ENCODE measurements at places on chromosomes 1 and 21. TPM values are rescaled to one million over a fixed set of nuclear protein-coding genes. Genes with fewer than 3 reads are reported as not detected.
A peak's percentile ranks its signal among the peaks of the same experiment; 100 is the strongest.

- no peak for DNase-seq
Measured at GRCh38 chr1:87478231-87478630, 149.6 kb downstream of the LMO4 start.

- DNase-seq = peak; percentile 83
Measured at GRCh38 chr21:46324390-46325072, 575 bp downstream of the PCNT start.

DNA sequence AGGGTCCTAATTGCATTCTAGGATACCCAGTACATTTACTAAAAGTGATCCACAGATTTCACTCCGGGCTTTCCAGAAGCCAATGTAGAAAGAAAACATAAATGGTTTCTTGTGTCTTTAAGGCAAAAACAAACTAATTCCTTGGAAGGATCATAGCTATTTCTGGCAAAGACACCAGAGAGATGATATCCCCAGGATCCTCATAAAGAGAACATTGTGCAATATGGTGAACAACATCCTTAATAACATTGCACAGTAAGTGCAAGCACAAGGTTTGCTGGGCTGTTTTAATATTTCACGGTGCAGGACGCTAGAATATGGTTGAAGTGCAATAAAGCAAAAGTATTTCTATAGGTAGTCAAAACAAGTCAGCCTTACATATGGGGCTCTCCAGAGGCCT, 83.0 kb downstream of the NTPCR start:
- no peak for DNase-seq

DNA sequence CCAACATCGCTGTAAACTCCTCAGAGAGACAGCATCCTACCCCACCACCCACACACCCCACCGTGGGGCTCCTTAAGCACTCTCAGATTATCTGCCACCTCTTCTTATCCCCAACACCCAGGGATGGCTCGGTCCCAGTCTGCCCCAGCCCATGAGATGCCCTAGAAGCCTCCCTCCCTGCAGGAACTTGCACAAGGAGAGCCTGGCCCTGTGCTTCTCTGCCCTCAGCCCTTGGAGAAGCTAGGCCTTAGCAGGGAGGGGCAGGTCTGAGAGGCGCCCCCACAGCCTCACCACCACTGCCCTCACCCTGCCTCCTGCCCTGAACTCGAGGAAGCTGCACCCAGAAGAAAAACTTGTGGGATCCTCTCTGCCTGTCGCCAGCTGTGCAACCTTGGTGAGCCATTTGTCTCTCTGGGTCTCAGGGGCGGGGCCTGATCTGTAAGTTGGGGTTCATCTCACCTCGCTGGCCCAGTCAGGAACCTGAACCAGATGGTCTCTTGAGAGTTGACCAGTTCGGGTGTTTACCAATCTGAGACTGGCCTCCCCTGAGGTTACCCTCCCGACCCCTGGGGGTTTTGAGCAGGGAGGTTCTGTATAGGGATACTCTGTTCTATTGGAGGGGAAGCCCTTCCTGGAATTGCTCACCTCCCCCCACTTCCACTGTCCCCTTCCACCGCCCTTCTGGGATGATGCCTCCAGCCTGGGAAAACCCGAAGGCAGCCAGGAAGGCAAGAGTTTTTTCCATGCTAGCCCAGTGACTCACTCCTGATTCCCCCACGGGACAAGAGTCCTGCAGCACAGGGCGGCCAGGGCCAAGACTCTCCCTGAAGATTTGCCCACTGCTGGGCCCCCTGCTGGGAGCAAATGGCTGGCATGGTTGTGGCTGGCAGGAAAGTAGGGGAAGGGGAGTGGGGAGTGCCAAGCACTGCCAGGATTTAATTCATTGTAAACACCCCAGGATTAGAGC, at the start of gene S100A3:
TSS of gene S100A3 (minus strand) at position 537 of the 967 bp plus-strand sequence. CDS start 773 bp downstream, outside the sequence.
- no peak for DNase-seq

DNA sequence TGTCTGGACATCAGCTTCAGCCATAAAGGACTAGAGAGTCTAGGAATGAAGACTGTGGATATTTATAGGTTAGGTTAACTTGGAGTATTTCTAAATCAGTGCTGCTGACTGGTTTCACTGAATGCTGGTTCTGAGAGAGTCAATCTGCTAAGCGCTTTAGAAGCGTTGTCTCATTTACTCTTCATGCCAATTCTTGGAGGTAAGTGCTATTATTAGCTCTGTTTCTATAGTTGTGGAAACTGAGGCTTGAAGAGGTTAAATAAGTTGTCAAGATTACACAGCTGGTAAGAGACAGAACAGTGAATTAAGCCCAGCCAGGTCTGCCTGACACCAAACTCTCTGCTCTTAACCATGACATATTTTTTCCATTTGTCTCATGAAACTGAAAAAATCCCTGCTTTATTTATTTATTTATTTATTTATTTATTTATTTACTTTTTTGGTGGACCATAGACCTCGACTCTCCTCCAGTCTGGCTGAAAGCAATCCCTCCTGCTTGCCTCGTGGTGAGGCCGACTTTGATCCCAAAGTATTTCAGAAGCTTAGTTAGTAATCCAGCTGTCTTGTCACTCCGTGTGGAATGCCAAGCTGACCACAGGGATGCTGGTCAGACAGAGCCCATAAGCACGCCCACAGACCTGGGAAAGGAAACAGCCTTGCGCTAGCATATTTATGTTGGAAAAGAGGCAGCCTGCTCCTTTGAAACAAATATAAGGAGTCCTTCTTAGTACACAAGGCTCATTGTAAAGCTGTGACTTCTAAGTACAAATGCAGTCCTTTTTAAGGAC, 16.9 kb downstream of the NTMT2 start:
- DNase-seq = no peak

DNA sequence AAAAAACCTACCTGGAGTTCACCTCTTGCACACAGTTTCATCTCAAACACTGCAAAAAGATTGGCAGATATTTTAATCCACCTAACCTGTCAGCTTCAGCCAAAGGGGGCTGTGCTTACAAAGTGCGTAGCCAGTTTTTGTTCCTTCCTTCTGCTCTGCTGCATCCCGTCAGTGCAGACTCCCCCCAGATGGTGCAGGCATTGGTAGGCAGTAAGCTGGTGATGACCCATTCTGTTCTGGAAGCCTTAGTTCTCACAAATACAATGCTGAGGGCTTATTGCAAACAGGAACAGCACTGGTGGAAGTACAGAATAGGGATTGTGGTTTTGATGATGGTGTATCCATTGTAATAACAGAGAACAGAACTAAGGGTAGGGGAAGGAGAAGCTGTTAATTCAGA, 239.5 kb downstream of the RYR2 start:
- no peak for DNase-seq

- no peak for DNase-seq
Measured at GRCh38 chr1:111841189-111841588, 85.5 kb downstream of the DDX20 start.

GRCh38 chr1:155729031-155729898, 40.4 kb downstream of the DAP3 start:
- DNase-seq = peak; percentile 50

- no peak for DNase-seq
Measured at GRCh38 chr1:24888971-24889676, 41.0 kb downstream of the RUNX3 start.

DNA sequence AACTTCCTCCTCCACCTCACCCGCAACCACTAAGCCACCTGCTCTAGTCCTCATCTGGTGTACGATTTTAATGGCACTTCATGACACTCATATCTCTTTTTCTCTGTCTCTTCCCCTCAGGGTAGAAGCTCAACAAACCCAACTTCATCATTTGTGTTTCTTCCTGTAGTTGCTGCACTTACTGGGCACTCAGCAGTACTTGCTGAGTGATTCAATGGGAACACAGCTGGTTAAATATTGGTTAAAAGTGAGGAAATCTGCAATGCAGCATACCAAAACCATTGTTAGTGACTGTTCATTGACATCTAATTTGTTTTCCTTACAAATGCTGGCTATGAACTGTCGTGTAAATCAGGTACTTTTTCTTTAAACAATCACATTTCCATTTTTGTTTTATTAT, 541.1 kb upstream of the PRMT6 start:
- DNase-seq = no peak

DNA sequence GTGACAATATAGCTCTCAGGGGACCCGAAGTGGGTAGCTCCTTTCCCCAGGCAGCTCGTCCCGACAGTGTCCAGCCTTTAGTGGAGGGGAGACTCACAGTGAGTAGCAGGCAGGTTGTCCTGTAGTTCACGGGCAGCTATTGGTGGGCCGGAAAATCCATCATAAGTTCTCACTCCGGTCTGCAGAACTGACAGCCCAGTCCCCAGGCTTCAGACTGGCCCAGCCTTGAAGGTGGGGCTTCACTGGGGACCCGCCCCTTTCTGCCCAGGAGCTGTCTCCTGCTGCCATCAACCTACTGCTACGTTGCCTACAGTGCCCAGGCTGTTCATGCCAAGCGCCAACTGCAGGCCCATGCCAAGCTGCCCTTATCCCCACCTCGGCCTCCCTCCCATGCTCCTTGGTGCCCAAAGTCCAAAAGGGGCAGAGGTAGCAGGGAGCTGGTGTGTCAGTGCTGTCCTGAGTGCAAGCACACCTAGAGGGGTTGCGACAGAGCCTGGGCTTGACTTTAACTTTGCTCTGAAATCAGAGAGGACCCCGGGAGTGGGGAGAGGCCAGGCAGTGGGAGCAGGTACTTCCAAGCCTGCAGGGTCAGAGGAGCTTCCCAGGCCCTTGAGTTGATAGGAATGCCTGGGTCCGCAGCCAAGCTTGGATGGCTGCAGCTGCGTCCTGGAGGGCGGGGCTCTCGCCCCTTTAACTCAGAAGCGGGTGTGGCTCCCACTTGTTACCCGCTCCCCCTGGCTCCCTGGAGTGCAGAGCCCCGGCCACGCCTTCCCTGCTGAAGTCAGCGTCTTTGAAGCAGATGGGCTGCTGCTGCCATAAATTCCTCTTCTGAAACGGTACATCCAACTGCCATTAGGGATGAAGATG, 1144.3 kb upstream of the NCAM2 start:
- DNase-seq = no peak

GRCh38 chr1:235932090-235932510, 65.4 kb upstream of the LYST start:
- peak; percentile 30 for DNase-seq

GRCh38 chr1:243346468-243346867, 90.6 kb downstream of the SDCCAG8 start:
- no peak for DNase-seq

GRCh38 chr1:150613061-150613920, 16.1 kb downstream of the ENSA start:
- peak; percentile 83 for DNase-seq

GRCh38 chr1:40153073-40153770, 8.0 kb upstream of the RLF start:
- peak; percentile 52 for DNase-seq

DNA sequence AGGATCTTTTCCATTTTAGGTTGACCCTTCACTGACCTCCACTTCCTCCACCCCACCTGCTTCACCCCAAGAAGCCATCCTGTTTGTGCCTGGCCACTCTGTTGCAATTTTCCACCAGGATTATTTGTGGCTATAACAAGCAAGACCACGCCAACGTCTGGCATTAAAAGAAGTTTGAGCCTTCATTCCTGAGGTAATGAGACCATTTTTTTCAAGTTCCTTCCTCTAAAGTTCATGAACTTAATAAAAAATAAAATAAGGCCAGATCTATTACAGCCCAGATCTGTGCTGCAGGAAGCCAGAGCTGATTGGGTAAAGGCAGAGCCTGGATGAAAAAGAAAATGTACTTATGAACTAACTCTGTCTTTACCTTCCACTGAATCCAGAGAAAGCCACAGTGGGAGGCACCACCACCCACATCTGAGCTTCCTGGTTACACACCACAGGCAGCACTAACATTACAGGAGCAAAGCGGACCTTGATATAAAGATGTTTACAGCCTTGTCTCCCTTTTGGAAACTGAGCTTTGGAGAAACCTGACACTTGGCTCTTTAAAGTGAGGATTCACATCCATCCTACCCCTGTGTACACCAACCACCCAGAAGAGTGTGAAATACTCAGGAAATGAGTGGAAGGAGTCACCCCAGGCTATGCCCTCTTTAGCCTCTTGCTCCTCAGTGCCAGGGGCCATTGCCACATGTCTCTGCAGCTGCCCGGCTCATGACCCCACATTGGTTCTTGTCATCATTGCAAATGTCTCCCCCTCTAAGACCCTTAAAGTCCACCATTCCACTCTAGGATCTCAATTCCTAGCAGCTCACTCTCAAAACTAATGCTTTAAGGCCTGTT, 293.6 kb downstream of the PLPP3 start:
- no peak for DNase-seq

DNA sequence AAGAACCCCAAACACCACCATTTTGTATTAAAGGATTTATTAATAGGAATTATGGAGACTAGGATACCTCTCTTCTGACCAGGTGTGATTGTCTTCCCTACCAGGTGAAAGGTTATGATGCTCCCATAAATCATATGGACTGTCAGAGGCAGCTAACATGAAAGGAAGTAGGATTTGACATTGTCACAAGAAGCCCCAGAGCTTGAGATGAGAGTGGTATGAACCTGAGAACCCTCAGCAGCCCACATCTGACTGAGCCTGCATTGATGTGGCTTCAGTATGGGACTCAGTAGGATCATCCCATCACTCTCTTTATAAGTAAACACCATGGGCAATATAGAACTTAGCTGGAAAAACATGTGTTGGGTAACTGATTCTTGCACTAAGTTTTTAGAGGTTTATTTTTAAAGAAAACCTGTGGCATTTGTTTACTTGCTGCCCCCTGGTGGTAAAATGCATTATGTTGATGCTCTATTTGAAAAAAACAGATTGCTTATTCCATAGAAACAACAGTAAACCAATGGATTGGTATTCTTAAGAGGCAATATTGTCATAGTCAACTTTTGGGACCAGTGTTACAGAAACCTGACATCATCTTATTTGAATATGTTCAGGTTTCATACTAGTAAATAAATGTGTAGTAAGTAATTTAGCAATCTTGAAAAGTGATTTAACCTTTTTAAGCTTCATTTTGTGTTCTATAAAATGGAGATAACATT, 16.6 kb upstream of the CACYBP start:
- DNase-seq = peak; percentile 52

DNA sequence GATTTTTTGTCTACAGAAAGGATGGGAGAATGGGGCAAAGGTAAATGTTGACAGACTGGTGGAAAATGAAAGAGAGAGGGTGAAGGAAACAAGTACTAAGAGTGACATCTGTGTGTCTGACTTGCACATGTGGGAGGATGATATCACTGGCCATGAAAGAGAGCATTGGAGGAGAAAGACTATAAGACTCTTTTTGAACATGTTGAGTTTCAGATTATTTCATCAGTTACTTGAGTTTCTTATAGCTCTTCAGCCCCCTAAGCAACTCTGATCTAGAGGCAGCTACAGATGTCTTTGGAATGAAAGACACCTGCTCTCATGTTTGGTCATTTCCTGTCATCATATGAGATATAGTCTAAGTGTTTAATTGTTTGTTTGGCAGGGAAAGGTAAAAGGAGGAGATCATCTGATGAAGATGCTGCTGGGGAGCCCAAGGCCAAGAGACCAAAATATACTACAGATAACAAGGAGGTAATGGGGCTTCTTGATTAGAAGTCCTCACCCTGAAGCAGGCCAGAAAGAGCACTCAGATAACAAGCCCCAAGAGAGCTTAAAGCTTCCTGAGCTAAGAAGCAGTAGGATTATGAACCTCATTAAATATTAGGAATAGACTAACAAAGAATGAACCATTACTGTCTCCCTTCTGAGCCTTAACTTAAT, 4.5 kb downstream of the POLR3C start:
- DNase-seq = peak; percentile 52

GRCh38 chr1:90220941-90221693, 226.2 kb downstream of the ZNF326 start:
- no peak for DNase-seq

The DDOST gene
- 140 TPM for total RNA-seq

The TMPRSS3 gene
- 123 TPM for total RNA-seq

The MATN1 gene
- total RNA-seq = 0.45 TPM

The PTPN22 gene
- 54.0 TPM for total RNA-seq

The FMO5 gene
- total RNA-seq = not detected

The KCNT2 gene
- total RNA-seq = not detected

The TTC24 gene
- 19.8 TPM for total RNA-seq

The NECTIN4 gene
- not detected for total RNA-seq

The SMIM1 gene
- total RNA-seq = 1.5 TPM

The IVL gene
- not detected for total RNA-seq

The LIN9 gene
- total RNA-seq = 10.2 TPM

The SELL gene
- total RNA-seq = 110 TPM
